ENCODE measurements at places on chromosomes 6 and 20.

GRCh38 chr6:36929607-36930006 is 24.9 kb upstream of the PI16 start:
- DNase-seq, result no peak

DNA sequence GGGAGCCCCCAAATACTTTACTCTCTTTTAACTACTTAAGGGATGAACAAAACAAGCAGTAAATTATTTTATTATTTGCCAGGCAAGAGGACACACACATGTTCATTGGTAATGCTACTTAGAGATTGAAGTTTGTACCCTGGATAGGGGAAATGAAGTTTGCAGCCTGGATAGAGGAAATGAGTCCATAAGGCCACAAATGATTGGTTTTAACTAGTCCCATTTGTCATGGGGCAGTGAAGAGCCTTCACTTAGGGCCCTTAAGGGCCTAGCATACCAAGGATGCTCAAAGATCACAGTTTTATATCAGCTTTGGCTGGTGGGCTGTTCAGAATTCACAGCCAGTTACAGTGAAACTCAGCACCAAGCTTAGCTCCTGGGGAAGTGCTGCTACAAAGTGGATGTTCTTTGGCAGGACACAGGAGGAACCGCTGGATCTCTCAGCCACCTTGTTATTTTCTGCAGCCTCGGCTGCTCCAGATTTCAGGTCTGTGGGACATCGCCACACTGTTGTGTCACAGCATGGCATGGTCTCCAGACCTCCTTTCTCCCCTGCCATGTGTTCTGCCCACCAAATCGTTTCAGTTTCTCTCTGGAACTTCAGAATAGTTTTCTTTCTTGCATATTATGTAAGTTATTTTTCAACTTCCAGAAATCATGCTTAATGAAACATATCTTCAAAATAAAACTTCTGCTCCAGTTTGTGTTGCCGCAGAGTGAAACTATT is 41.8 kb downstream of the NCOA7 start:
- no peak for DNase-seq

DNA sequence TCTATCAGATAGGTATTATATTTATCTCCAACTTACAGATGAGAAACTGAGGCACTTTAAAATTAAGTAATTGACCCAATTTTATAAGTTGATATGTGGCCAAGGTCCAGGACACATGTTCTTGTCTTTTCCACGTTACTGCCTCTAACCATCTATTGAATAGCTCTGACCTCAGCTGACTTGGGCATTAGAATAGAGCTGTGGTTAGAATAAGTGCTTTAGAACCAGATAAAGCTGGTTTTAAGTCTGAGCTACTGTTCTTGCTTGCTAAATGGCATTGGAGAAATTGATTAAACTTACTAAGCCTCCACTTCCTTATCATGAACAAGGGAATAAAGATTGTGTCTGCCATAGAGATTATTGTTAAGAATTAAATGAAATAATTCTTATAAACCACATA is 147.8 kb upstream of the DTNBP1 start:
- DNase-seq, result no peak

- no peak for DNase-seq
Observed at GRCh38 chr6:157539900-157540752, 159.1 kb downstream of the ZDHHC14 start.

- DNase-seq, result peak; percentile 44
Observed at GRCh38 chr6:170007468-170008293, 256.3 kb downstream of the ERMARD start.

DNA sequence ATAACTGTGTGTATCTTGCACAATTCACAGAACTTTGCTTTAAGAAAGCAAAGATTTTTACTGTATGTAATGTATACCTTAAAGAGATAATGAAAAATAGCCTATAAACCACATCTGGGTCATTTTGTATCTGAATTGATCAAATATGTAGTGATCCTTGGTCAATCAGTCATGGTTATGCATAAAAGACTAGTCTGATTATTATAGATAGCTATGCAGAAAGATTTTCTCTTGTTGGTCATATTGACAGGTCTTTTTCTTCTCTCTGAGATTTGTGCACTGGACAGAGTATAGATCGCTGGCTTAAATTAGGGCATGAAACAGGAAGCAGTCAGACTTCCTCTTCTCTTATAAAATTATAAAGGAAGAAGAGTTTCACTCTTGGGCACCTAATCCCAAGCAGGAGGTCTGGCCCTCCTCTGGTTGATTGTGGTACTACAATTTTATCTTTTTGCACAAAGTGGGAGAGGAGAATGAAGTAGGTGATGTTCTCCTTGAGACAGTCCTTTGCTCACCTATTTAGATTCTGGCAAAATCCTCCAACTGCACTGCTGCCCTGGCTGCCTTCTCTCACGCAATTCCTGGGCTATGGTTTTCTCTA is 380.9 kb upstream of the RGS17 start:
- no peak for DNase-seq

DNA sequence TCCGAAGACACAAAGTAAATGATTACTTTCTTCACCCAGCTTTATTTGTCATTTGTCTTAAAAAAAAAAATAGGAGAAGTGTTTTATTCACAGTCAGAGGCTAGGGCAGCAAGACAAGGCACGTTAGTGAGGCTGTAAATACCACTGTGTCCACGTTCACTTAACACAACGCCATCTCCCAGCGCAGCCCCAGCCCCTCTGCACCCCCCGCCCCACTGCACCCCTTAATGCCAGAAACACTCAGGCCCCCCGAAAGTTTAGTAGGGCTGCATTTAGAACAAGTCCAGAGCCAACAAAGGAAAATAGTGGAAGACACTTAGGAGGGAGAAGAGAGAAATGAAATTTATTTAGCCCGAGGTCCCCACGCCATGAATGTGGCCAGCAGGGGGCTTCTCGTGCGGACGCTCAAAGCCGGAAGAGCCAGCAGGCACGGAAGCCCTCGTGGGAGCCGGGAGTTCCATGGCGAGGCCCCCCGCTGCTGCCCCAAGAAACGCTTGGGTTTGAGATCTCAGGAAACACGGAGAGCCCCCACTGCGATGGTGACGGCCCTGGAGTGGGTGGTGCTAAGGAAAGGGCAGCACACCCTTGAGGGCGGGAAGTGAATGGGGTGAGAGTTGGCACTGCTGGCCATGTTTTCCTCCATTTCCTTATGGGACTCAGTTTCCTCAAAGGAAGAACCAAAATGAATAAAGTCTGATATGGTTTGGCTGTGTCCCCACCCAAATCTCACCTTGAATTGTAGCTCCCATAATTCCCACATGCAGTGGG is 50.2 kb downstream of the IYD start:
- DNase-seq, result peak; percentile 64

DNA sequence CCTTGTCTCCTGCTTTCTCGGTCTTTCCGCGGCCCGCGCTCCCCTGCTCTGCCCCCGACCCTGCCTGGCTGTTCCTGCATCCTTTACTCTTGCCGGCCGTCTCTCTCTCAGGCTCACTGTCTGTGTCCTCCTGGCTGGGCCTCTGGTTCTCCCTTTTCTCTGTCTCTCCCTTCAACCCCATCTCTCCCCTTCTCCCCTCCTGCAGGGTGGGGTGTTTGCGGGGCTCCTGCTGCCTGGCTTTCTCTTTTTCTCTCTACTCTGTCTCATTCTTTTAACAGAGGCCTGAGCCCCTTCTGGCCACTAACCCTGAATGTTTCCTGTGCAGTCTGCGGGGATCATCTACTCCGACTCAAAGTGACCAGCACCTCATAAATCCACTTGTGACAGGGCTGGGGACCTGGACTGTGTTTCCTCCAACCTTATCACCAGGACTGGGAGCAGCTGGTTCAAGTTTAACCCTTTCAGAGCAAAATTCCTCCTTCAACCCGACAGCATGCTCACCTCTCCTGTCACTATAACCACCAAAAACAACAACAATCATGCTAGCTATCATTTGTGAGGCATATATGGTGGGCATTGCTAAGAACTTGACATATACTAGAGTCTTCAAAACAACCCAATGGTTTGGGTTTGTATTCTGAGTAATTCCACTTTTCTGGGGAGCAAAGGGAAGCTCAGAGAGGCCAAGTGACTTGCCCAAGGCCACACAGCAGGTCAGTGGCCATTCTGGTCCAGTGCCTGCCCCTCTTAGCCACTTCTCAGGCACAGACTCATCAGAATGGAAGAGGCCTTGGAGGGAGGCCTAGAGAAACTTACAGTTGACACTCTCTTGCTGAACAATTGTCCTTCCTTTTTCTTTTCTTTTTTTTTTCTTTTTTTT is 811 bp upstream of the RSPO4 start:
- DNase-seq, result no peak

DNA sequence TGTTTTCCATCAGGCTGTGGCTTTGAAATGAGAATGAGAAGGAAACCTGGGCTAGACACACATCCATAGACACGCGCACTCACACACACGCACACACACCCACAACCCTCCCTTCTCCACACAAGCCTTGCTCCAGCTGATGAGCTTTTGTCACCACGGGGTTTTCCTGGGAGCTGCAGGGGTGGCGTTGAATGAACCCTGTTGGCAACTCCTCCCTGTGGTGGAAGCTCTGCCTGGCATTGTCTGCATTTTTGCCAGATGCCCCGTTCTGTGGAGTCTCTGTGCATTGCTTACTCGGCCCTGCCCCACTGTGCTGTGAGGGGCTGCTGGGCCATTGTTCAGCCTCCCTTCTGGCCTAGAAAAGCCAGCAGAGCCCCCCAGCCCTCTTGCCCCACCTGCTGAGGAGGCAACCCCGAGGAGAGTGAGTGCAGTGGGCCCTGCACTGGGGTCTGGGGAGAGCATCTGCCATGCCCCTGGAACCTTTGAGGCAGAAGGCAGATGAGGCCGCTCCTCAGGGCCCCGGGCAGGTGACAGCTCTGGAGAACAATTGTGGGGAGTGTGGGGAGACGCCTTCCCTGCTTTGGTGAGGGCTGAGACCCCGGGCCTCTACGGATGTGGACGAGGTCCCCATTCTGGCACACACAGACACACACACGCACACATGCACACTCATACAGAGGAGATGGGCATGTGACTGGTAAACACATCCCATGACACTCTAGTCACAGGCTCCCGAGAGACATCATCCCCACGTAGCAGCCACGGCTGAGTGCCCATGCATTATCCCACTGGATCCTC is 9.9 kb downstream of the ADIG start:
- no peak for DNase-seq

DNA sequence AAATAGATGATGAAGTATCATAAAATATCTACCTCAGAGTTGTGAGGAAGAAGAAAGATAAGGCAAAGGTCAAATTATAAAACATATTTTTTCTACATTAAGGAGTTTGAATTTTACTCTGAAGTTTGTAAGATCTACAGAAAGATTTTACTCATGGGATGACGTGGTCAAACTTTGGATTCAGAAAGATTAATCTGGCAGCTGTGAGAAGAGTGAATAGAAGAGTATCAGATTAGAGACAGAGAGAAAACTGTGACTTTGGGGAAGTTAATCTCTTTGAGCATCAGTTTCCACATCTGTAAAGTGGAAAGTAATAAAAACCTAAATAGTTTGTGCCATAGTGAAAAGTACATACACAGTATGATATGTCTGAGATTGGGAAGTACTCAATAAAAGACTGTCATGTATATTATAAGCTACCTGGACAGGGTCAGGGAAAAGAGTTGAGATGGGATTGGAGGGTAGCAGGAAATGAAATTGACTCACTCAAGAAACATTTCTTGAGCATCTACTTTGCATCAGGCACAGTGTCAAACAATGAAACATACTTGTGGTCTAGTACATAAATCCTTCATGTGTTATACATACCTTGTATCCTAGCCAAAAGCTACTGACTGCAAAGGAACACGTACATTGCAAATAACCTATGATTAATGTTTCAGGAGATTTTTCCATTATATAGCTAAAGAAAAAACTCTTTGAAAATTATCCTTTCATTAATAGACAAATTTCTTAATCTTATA is 222.1 kb downstream of the TMEM200A start:
- DNase-seq, result no peak

GRCh38 chr6:41171908-41172307 is 9.0 kb upstream of the TREM2 start:
- DNase-seq, result peak; percentile 36

GRCh38 chr6:112231594-112232060 is 22.7 kb downstream of the LAMA4 start:
- DNase-seq, result no peak

DNA sequence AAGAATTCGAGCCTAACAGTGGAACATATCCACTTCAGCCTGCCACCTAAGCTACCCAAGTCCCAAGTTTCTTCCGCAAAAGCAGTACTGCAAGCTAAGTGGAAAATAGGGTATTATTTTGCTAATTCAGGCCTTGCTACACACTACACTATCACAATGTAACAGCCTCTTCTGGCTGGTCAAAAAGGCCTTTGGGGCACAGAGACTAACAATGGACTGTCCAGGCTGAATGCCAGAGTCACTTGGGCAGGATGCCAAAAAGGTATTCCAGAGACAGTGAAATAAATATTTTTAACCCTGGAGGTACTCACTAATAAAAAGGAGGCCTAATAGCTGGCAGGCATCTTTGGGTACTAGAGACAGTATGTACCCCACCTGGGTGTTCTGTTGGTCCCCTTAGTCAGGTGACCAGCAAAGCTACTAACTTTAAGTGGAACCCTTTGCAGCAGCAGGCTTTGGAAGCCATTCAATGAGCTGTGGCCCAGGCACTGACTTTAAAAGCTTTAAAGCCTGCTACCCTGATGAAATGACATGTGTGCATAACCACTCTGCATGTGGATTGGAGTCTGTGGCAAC is 692.1 kb downstream of the HTR1B start:
- no peak for DNase-seq

GRCh38 chr6:125674230-125674629 is 75.2 kb upstream of the HEY2 start:
- DNase-seq, result no peak

DNA sequence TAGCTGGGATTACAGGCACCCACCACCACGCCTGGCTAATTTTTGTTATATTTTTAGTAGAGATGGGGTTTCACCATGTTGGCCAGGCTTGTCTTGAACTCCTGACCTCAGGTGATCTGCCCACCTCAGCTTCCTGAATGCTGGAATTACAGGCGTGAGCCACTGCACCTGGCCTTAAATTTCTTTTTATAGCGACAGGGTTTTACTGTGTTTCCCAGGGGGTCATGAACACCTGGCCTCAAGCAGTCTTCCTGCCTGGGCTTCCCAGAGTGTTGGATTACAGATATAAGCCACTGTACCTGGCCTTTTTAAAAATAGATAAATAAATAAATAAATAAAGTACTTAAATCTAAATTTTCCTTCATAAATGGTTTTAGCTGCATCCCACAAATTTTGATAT is 57.5 kb downstream of the LIN28B start:
- DNase-seq, result peak; percentile 20

Measured in WTC11 (cell line).